ENCODE measurements at places on chromosomes 3 and 15.

DNA sequence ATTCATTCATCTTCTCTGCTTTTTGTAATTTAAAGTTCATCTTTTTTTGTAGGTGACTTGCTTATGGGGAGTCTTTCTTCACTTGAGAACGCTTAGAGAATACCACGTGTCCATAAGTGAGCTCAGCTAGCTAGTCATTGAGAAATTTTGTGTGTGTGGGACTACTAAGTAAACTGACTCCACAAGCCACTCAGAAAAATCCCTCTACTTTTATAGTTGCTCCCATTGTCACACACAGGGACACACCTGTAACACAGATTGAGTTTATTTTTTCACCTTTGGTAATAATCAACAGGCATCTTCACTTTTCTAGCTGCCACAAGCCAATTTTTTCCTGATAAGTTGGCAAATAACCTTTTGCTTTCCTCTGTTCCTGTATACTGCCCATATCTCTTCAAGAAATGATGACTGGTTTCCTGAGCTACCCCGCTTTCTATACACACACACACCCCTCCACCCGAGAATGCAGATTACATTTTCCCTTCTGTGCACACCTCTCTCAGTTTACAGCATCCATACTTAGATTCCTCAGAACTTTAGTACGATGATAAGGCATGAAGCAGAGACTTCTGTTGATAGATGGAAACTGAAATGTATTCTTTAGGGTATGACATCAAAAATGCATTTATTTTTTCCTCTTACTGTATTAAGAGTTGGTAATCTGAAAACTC is 4.6 kb downstream of the TSC22D2 start:
- DNase-seq = no peak

- DNase-seq = no peak
These were observed 1.1 kb downstream of the RAF1 start for GRCh38 chr3:12662593-12663400.

GRCh38 chr15:57343048-57343447 is 33.3 kb upstream of the CGNL1 start:
- no peak for DNase-seq

DNA sequence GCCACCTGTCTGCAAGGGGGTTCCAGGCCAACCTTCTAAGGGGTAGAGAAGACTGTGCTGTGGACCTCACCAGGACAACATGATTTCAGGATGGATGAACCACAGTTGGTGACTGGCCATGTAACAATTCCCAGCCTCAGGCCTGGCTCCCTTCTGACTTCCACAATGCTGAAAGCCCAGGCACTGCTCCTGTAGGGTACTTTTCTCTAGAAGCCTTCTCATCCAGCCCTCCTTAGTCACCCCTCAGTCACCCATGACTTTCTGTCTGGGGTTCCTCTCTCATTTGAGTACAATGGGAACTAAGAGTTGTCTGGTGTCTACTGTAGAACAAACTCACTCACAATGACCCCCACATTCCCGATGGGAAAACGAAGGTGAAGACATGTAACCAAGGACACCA is 8.6 kb downstream of the ALS2CL start:
- no peak for DNase-seq

DNA sequence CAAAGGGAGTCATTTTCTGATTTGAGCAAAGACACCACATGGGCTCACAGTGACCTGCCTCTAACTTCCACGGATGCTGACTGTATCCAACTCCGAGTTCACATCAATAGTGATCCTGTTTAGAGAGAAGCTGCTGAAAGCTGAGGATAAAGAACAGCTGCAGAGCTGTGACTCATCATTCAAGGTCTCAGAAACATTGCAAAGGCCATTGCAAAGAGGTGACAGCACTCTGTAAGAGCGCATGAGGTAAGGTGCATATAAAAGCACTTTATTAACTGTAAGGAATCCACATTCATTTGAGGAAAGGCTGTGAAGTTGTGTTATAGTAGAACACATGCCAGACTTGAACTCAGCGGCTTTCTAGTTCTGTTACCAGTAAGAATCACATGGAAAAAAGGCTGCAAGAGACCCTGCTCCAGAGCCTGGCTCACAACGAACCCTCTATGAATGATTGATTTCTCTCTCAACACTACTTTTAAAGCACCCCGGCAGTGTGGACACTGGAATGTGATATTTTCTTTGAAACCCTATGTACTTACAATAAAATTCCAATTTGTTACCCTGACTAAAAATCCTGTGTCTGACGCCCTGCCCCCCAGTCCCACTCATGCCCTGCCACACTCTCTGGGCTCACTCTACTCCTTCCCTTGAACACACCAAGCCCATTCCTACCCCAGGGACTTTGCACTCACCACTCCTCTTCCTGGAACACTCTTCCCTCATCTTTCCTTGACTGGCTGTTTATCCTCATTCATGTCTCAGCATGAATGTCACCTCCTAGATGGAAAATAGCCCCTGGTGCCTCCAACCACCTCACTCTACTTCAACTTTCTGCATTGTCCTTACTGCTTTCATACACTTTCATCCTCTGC is 111.2 kb downstream of the LSM3 start:
- DNase-seq = no peak

DNA sequence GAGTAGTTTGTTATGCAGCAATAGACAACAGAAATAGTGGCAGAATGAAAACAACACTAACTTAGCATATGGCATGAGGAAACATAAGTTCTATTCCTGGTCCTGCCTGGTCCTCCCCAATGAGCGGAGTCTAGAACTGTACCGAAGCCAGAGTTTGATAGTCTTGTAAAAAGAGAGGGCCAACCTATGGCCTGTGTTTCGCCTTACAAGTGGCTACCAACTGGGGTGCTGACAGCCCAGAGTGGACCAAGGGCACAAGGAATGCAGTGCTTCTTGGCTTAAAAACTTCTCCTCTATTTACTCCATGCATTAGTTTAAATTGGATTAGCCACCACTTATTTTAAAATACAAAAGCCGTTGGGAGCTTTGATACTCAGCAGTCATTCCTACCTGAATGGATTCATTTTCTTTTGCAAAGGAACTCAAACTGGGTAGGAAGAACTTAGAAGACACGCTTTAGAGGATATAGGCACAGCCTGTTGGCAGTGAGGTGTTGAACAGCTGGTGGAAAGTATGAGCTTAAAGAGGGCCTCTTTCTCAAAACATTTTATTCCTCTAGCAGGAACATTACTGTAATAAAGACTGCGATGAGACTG is 302.9 kb downstream of the PLCL2 start:
- no peak for DNase-seq

- peak; percentile 18 for DNase-seq
These were observed 165.2 kb upstream of the UMPS start for GRCh38 chr3:124565013-124565412.

DNA sequence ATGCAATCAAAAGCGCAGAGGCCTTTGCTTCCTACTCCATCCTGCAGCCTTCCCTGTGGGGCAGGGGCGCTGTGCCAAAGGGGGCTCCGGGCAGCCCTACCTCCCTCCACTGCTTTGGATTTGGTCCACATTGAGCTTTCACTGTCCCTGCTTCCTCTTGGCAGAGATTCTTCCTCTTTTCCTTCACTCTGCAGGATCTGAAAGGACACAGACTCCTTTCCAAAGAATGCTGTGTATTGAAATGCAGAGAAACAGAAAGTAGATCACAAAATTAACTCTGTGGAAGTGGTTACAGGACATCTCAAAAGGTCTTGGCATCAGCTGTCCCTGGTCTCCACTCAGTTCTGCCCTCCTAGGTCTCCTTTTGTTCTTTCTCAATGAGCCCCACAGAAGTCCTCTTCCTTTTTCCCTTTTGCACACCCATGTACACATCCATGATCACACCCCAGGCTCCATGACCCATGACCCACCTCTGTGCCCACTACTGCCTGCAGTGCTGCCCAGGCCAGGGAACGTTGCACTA is 64.1 kb downstream of the CCR1 start:
- no peak for DNase-seq

DNA sequence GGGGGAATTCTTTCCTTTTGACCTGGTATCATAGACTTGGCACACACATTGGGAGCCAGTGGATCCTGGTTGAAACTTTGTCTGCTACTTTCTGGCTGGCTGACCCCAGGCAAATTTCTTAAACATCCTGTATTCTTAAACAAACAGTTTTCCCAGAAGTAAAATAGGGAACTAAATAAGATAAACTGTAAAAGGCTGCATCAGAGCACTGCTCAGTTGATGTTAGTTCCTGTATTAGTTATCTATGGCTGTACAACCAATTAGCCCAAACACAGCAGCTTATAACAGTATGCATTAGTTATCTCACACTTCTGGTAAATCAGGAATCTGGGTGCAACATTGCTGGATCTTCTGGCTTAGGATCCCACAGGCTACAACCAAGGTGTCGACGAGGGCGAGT is 73.1 kb upstream of the SLCO3A1 start:
- DNase-seq = no peak

DNA sequence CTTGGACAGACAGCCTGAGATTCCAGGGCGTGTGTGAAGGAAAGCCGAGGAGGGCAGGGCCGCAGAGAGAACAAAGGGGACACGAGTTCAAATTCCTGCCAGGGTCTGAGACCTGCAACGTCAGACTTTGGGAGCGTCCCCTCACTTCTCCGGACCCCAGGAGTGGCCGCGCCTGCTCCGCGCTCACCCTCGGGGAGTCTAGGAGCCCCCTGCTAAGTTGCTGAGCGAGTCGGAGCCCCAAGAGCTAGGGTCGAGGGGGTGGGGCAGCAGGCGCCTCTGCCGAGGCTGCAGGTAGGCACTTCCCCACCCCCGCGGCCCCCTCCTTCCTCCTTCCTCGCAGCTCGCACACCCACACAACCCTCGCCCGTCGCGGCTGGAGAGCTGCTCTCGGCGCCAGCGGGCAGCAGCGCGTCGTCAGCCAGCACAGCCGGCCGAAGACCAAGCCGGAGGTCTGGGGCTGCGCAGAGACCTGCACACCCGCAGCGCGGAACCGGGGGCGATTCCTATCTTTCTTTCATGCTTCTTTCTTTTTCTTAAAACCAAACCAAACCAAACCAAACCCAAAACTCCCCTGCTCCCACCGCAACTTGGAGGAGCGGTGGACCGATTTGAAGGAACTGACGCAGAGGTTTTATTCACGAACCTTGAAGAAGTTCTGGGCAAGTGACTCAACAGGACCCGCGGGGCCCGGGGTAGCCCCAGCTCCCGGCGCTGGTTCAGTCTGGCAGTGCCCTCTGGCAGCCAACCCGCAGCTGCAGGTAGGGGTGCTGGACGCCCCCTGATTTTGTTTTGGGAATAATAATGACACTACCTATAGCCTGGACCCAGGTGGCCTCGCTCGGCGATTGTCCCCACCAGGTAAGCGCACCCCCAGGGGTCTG is at the start of gene ANKRD34C:
TSS of gene ANKRD34C (plus strand) at position 352 of the 881 bp plus-strand sequence. CDS start 10,563 bp downstream, outside the sequence.
- no peak for DNase-seq

DNA sequence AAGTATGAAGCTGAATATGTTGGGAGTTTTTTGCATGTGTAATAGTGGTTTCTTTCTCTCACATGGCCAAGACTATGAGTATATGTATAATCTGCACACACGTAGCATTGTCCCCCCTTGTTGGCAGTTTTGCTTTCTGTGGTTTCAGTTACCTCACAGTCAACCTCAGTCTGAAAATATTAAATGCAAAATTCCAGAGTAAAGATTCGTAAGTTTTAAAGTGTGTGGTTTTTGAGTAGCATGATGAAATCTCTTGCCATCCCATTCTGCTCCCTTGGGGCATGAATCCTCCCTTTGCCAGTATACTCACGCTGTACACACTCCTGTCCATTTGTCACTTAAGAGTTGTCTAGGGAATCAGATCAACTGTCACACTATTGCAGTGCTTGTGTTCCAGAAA is 742.0 kb upstream of the CCDC54 start:
- DNase-seq = no peak

DNA sequence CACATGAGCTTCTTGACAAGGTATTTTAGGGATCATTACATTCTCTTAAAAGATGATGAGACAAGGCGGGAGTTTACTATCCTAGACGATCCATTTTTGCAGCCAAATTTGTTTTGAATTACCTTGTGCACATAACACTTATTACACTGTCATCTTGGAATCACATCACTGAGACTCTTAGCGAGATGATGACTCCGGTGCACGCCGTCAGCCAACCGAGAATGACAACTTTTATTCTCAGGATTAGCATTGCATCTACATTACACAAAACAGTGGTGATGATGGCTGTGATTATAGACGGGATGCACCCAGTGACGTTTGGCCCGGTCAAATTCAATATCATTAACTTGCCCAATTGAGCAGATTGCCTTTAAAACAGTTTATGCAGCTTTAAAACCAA is 216.1 kb downstream of the PDZRN3 start:
- DNase-seq = no peak

- no peak for DNase-seq
These were observed 88.9 kb downstream of the PTPRG start for GRCh38 chr3:61650276-61650675.

GRCh38 chr3:59103552-59103951 is 53.7 kb upstream of the CFAP20DC start:
- DNase-seq = no peak

GRCh38 chr3:72278349-72279067 is 493.6 kb upstream of the PROK2 start:
- no peak for DNase-seq

DNA sequence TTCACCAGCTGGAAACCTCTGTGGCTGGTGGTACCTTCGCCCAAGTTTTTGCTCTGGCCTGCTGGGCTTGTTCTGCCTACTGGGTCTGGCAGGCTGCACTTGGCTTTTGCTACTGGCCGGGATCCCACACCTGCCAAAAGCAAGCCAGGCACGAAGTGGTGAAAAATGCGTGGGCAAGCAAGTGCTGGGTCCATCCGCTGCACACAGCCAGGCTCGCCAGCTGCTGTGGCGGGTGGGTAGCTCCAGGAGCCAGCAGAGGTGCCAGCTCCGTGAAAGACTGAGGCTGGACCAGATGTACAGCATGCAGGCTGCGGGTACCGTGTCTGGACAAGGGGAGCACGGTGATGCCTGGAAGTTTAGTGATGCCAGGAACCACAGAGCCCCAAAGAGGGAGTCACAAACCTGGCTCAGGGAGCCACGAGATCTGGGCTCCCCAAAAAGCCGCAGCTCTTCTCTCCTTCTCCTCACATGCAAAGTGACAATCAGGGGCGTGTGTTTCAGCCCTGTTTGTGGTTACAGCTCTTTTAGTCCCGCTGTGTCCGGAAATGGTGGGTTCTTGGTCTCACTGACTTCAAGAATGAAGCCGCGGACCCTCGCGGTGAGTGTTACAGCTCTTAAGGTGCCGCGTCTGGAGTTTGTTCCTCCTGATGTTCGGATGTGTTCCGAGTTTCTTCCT is 1455.6 kb upstream of the GBE1 start:
- DNase-seq = no peak
